Activated CD8-positive, alpha-beta memory T cell treated with anti-CD3 and anti-CD28 coated beads for 4 hours (primary cell): ENCODE measurements at places on chromosomes 5 and 9.

DNA sequence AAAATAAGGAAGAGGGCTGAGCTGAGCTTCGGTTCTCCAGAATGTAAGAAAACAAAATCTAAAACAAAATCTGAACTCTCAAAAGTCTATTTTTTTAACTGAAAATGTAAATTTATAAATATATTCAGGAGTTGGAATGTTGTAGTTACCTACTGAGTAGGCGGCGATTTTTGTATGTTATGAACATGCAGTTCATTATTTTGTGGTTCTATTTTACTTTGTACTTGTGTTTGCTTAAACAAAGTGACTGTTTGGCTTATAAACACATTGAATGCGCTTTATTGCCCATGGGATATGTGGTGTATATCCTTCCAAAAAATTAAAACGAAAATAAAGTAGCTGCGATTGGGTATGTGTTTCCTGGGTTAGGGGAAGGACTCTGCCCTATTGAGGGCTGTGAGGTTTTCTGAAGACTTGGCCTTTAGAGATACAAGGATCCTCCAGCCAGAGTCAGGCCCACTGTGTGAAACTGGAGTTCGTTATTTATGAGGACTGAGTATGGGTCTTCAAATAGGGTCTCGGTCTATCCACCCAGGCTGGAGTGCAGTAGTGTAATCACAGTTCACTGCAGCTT is 3.8 kb downstream of the EGR1 start:
- DNase-seq: no peak

GRCh38 chr5:73215531-73215890 is 42.5 kb downstream of the TMEM174 start:
- DNase-seq: no peak

DNA sequence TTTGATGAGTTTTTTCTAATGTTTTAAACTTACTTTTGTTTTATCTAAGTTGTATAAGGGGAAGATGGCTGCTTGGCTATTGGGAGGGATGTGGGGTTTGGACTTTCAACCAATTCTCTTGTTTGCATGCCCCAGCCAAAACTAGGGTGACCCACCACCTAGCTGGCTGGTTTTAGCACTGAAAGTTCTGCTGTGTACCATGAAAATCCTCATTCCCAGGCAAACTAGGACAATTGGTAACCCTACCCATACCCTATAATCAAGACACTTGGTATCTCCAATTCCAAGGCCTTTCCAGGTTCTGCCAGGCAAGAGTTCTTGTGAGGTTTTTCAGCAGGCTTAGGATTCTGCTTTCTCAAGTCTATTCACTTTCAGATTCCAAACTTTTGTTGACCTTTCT is 13.1 kb downstream of the RAB3C start:
- no peak for DNase-seq

- no peak for DNase-seq
Measured at GRCh38 chr9:129558551-129559505, 62.1 kb downstream of the C9orf50 start.

- DNase-seq: no peak
Measured at GRCh38 chr5:172082180-172082579, 75.7 kb upstream of the FBXW11 start.

- no peak for DNase-seq
Measured at GRCh38 chr5:132640613-132641012, 17.4 kb upstream of the IL13 start.

- no peak for DNase-seq
Measured at GRCh38 chr9:134887686-134888602, 7.3 kb downstream of the FCN2 start.

DNA sequence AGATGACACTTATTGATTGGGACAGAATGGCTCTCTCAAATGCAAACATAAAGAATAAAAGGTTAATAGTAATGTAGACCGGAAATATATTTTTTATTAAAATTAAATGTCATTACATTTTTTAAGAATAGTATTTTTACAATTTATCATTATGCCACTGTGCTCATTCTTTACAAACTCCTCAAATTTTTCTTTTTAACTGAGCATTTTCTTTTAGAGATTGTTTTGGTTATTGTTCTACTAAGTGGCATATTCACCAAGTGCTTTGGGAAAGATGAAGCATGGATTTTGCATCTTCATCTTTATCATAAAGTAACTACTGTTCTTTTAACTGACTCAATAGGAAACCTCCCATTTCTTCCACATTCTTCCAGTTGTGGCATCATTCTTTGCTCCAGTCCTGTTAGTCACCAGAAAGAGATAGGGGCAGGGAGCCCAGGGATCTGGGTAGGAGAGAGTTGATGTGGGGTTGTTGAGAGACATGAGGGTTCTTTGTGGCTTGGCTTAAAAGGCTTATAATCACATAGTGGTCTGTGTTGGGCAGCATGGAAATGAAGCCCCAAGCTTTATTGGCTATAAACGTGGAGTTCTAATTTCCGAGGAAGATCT is 69.8 kb downstream of the SYK start:
- no peak for DNase-seq

GRCh38 chr5:146475190-146475780 is 28.2 kb downstream of the TCERG1 start:
- DNase-seq: no peak

GRCh38 chr5:64634997-64635686 is 55.2 kb upstream of the SHISAL2B start:
- DNase-seq: no peak

DNA sequence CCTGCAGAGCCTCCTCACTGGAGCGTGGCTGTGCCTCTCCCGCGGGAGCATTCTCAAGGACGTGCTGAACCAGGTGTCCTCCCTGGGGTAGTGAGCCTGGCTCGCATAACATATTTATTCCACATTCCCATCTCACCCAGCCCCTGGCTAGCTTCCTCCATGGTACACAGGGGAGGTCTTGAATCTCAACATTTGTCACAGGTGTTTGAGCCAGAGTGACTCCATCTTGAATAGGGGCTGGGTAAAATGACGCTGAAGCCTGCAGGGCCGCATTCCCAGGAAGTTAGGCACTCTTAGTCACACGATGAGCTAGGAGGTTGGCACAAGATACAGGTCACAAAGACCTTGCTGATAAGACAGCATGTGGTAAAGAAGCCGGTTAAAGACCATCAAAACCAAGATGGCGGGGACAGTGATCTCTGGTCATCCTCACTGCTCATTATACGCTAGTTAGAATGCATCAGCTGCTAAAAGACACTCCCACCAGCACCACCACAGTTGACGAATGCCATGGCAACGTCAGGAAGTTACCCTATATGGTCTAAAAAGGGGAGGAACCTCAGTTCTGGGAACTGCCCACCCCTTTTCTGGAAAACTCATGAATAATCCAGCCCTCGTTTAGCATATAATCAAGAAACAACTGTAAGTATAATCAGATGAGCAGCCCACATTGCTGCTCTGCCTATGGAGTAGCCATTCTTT is 273.8 kb upstream of the IRX4 start:
- no peak for DNase-seq

GRCh38 chr9:110040788-110041187 is 167.2 kb downstream of the C9orf152 start:
- DNase-seq: no peak

DNA sequence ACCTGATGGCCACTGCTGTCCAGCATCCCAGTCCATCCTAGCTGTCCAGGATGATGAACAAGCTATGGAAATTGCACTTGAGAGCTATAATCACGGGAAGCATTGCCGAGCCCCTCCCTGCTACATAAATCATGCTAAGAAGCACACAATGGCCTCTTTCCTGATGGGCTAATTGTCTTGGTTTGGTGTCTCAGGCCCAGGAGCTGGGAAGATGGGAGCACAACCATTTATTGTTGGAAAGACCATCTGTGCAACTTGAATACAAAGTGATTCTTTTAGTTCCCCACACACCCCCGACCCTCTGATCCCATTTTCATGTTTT is 80.4 kb downstream of the RGS3 start:
- no peak for DNase-seq

GRCh38 chr5:110963495-110963894 is 108.0 kb upstream of the TSLP start:
- no peak for DNase-seq

- DNase-seq: no peak
Measured at GRCh38 chr9:12739014-12739652, 35.7 kb upstream of the LURAP1L start.

DNA sequence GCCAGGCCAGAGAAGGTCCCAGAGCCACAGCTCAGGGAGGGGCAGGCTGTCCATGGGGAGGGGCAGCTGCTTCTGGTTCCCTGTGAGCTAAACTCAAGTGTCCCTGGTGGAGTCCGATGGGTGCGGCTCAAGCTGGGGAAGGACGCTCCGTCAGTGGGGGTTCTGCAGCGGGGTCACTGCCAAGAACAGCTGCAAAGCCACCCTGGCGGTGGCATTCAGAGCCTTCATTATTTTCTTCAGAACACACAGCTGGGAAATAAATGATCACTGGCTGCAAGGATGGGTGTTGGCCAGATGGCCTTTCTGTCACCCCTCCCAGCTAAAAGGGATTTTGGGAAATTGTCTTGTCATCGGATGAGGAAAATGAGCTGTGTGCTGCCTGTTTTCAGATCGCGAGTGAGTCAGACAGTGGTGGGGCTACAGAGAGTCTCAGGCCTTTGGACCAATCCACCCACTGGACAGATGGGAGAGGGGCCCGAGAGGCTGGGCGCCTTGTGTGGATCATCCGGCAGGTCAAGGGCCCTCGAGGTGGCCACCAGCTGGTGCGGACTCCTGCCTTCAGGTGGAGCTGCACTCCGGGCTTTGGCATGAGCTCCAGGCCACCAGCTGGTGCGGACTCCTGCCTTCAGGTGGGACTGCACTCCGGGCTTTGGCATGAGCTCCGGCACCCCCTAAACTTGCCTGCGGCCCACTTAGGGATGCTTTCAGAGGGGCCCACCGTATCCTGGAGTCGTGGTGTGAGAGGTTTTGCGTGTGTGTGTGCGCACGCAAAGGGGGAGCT is 17.9 kb upstream of the GFPT2 start:
- no peak for DNase-seq

GRCh38 chr9:121298689-121299466 is 30.9 kb downstream of the GSN start:
- DNase-seq: no peak

- no peak for DNase-seq
Measured at GRCh38 chr9:18743971-18744370, 270.0 kb downstream of the ADAMTSL1 start.

DNA sequence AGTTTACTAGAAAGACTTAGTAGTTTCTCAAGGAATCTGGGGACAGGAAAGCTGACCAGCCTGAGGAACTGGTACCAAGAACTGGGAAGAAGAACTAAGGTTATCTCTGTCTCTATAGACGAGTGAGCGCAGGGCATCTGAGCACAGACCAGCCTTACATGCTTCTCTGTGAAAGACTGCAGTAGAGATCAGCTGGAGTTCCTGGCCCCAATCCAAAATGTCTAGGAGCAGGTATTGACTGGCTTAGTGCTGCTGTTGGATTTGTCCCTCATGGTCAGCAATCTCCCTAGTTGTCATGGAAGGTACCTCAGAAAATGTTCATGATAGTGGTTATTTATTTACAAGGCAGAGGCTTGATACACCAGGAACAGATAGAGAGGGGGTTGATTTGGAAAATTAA is 13.3 kb downstream of the NUP214 start:
- no peak for DNase-seq

GRCh38 chr9:35750256-35750531 is 1.1 kb downstream of the RGP1 start:
- DNase-seq: no peak

GRCh38 chr5:119274767-119275130 is 81.1 kb upstream of the TNFAIP8 start:
- DNase-seq: no peak

DNA sequence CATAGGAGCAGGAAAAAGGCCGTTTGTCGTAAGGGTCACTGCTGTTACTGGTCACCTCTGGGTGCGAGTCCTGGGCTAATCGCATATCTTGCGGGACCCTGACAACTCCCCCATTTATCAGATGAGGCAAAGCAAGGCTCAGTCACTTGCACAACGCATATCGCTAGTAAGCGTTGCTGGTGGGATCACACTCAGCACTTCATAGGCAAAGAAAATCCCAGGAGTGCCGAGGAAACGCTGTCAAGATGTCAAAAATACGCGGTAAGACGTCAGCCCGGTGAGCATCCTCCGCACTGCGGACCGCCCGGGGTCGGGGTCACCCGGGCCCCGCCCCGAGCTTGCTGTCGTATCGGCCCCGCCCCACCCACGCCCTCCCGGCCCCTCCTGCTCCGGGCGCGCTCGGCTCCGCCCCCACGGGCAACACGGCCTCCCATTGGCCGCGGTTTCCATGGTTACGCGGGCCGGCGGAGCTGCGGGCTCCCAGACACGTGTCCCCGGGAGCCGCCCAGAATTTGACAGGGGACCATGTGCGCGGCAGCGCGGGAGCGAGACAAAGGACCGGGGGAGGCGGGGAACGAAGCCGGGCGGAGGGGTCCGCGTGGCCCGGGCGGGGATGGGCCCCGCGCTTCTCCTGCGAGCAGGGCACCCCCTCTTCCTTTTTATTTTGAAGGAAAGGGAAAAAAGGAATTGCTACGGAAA is 80.2 kb upstream of the IER5L start:
- DNase-seq: peak; percentile 86

DNA sequence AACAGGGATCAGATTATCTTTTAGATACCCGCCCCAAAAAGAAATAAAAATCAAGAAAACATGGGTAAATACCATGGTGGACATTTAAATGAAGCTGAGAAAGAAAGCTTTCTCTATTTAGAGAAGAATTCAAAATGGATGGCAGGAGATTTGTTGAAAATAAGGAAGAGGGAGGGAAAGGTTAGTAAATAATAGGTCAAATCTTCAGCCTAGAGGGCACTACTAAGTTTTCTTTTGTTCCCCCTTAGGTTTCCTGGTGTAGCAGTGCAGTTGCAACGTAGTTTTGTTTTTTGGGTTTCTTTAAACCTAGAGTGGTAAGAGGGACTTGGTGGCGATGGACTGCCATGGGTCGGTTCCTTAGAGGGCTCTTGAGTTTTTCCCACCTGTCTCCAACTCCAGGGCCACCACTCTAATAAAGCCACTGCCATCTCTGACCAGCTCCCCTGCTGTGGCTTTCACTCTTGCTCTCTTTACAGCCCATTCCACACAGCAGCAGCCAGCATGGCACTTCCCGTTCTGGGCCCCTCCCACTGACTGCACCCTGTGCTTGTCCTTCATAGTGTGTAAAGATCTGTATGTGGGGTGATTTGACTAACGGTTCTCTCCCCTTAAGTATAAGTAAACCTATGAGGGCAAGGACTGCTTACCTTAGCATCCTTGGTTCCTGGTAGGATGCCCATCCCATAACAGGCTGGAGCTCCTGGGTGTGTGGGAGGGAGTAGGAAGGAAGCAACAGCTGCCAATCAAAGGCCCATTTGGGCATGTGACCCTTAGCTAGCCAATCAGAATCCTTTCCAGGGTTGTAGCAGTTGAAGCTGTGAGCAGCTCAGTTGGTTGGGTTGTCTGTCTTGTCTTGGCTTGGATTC is 118.3 kb downstream of the SLC1A3 start:
- no peak for DNase-seq

GRCh38 chr9:1938135-1938534 is 77.0 kb upstream of the SMARCA2 start:
- no peak for DNase-seq
